ENCODE measurements at places on chromosomes 3 and 15. TPM values are rescaled to one million over a fixed set of nuclear protein-coding genes. Genes with fewer than 3 reads are reported as not detected.

PTPRG gene
- 36.9 TPM for total RNA-seq

FBXO40 gene
- total RNA-seq, result not detected

ATP13A5 gene
- not detected for total RNA-seq

GPR149 gene
- total RNA-seq, result not detected

TF gene
- total RNA-seq, result 7.1 TPM

P4HTM gene
- total RNA-seq, result 43.4 TPM

ZBED2 gene
- not detected for total RNA-seq

DNA sequence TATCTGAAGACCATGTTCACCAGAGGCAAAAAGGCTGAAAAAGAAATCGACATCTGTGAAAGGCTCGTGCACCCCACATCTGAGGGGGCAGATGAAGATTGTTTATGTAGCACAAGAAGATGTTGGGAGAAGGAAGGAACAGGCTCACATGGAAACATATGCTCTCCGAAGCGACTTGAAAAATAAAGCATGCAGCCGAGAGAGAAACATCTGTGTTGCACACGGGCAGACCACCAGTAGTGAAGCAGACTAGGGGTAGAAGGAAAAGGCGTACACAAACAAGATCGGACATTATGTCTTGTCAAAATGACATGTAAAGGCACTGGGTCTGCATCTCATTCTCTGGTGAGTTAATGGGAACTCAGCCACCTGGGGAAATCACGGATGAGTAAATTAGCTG lies 356.5 kb downstream of the ZIC4 start:
- H3K27me3 ChIP-seq, result no peaks in the 10 kb centered on the region
- H3K4me1 ChIP-seq, result no peaks in the 10 kb centered on the region

GRCh38 chr3:177832880-177833279 lies 635.6 kb upstream of the TBL1XR1 start:
- peaks cover 6% of the 10 kb centered on the region for H3K4me1 ChIP-seq
- no peak overlapping the region for H3K4me3 ChIP-seq
- no peak for DNase-seq
- no peaks in the 10 kb centered on the region for H3K36me3 ChIP-seq
- no peaks in the 10 kb centered on the region for H3K27me3 ChIP-seq

- H3K27me3 ChIP-seq, result no peaks in the 10 kb centered on the region
- no peak overlapping the region for H3K4me3 ChIP-seq
- H3K4me1 ChIP-seq, result no peaks in the 10 kb centered on the region
- no peak for DNase-seq
These were observed 423.4 kb upstream of the WNT5A start for GRCh38 chr3:55910543-55910942.

- no peak overlapping the region for H3K4me3 ChIP-seq
- no peak overlapping the region for H3K27ac ChIP-seq
- H3K36me3 ChIP-seq, result no peaks in the 10 kb centered on the region
- no peak for DNase-seq
- no peaks in the 10 kb centered on the region for H3K27me3 ChIP-seq
- H3K4me1 ChIP-seq, result no peaks in the 10 kb centered on the region
These were observed 29.8 kb upstream of the APOD start for GRCh38 chr3:195613468-195614069.

GRCh38 chr15:85950101-85950500 lies 129.6 kb upstream of the AGBL1 start:
- no peaks in the 10 kb centered on the region for H3K4me1 ChIP-seq
- no peaks in the 10 kb centered on the region for H3K36me3 ChIP-seq
- H3K4me3 ChIP-seq, result no peak overlapping the region
- H3K27me3 ChIP-seq, result no peaks in the 10 kb centered on the region
- no peak overlapping the region for H3K27ac ChIP-seq
- DNase-seq, result no peak

GRCh38 chr15:89307046-89307587 lies 27.5 kb downstream of the POLG start:
- no peak overlapping the region for H3K4me3 ChIP-seq
- no peaks in the 10 kb centered on the region for H3K27me3 ChIP-seq
- no peak for DNase-seq
- H3K27ac ChIP-seq, result no peak overlapping the region

DNA sequence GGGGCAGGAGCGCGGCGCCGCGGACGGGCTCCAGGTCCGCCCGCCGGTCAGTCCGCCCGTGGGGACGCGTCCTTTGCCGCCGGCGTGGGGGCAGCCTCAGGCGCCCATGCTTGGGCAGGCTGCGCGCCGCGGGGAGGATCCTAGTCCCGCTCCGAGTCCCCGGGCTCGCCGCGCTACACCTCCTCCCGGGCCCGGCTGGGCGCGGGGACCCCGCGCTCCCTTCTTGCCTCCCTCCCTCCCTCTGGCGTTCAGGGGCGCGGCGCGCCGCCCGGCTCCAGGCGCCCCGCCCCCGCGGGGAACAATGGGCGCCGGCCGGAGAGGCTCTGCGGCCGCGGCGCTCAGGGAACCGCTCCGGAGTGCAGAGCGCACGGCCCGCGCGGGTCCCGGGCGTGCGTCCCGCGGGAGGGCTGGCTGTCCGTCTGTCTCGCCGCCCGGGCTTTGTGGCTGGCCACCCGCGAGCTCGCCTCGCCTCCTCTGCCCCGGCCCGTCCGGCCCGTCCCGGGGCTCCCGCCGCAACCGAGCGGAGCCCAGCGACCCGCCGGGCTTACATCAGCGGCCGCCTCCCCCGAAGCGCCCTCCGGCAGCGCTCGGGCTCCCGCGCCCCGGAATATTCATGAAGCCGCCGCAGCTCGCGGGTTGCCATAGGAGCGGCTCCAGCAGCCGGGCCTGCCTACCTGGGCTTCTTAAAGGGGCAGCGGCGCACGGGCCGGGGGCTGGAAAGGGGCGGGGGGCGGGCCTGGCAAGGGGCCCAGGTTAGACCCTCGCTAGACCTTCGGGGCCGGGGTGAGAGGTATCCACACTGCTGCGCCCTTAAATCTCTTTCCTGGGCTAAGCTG lies at the start of gene HCN4:
TSS of gene HCN4 (minus strand) at position 658 of the 836 bp plus-strand sequence. CDS start 688 bp downstream, outside the sequence.
- no peak within 1 kb of the TSS for H3K4me3 ChIP-seq
- no peak for DNase-seq
- no peaks in the 10 kb centered on the region for H3K36me3 ChIP-seq
- H3K27me3 ChIP-seq, result peaks cover 95% of the 10 kb centered on the region
- H3K27ac ChIP-seq, result no peak within 1 kb of the TSS
- peaks cover 16% of the 10 kb centered on the region for H3K4me1 ChIP-seq

- H3K4me1 ChIP-seq, result peaks cover 3% of the 10 kb centered on the region
- H3K27me3 ChIP-seq, result no peaks in the 10 kb centered on the region
- DNase-seq, result no peak
- no peak overlapping the region for H3K27ac ChIP-seq
These were observed 37.2 kb upstream of the ACAD9 start for GRCh38 chr3:128841926-128842920.

- H3K27me3 ChIP-seq, result no peaks in the 10 kb centered on the region
- peaks cover 22% of the 10 kb centered on the region for H3K4me1 ChIP-seq
- H3K36me3 ChIP-seq, result no peaks in the 10 kb centered on the region
- peak overlapping the region; percentile 99 for H3K27ac ChIP-seq
These were observed 781 bp upstream of the DAG1 start for GRCh38 chr3:49469037-49469935.

GRCh38 chr3:65548848-65549625 lies 489.7 kb downstream of the MAGI1 start:
- peaks cover 14% of the 10 kb centered on the region for H3K27me3 ChIP-seq
- peak overlapping the region; percentile 67 for H3K27ac ChIP-seq
- peaks cover 12% of the 10 kb centered on the region for H3K4me1 ChIP-seq

- no peak for DNase-seq
- no peaks in the 10 kb centered on the region for H3K4me1 ChIP-seq
- H3K27ac ChIP-seq, result no peak overlapping the region
- H3K27me3 ChIP-seq, result no peaks in the 10 kb centered on the region
These were observed 28.3 kb downstream of the LRRC2 start for GRCh38 chr3:46537779-46538178.

DNA sequence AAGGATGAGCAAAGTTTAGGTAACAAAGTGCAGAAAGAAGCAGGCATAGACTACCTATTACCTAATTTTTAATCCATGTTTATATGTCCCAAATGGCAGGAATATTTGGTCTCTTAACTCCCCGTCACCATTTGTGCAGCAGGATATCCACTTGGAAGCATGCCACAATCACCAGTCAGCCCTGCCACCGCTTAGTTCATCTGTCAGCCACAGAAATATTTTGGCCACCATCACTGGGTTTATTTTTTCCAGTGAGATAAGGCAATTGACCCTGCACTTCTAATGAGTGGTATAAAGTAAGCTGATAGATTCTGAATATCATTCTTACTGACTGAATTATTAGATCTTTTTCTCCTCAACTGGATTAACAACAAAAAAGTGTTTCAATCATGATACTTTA lies 152.9 kb upstream of the SOX2 start:
- no peaks in the 10 kb centered on the region for H3K27me3 ChIP-seq
- H3K27ac ChIP-seq, result no peak overlapping the region
- H3K4me3 ChIP-seq, result no peak overlapping the region
- H3K4me1 ChIP-seq, result no peaks in the 10 kb centered on the region

GRCh38 chr3:142853270-142854168 lies 35.4 kb downstream of the PCOLCE2 start:
- no peaks in the 10 kb centered on the region for H3K4me1 ChIP-seq
- no peaks in the 10 kb centered on the region for H3K36me3 ChIP-seq
- no peaks in the 10 kb centered on the region for H3K27me3 ChIP-seq
- no peak overlapping the region for H3K27ac ChIP-seq

DNA sequence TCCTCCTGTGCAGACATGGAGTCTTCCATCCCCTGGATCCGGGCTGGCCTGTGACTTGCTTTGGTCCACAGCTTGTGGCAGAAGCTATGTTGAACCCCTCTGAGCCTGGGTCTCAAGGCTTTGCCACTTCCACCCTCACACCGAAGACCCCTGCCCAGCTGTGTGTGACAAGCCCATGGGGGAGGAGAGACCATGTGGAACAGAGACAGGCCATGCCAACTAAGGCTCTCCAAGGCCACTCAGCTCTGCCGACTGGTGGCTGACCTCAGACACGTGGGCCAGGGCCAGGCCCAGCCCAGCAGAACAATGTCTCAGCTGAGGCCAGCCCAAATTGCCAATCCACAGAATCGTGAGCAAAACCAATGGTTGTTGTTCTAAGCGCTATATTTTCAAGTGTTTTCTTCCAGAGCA lies 16.4 kb upstream of the CFAP100 start:
- H3K4me3 ChIP-seq, result no peak overlapping the region
- no peaks in the 10 kb centered on the region for H3K27me3 ChIP-seq
- no peaks in the 10 kb centered on the region for H3K36me3 ChIP-seq
- no peak for DNase-seq

DNA sequence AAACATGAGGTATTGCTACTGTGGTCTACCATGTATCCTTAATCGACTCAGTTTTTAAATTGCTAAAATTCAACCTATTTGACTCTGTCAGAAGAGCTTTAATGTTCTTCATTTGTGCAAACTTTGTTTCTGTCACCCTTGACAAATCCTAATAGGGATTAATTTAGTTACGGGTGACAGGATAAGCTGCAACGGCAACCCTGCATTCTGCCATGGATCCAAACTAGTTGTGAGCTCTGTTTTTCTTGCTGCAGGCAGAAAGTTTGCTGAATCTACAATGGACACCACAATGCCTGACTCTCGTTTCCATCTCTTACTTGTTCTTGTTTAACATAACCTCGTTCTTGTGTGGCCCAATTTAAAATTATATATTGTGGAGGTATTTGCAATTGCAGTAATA lies 352.3 kb downstream of the ROBO2 start:
- H3K27me3 ChIP-seq, result no peaks in the 10 kb centered on the region
- no peaks in the 10 kb centered on the region for H3K4me1 ChIP-seq
- no peak overlapping the region for H3K4me3 ChIP-seq

DNA sequence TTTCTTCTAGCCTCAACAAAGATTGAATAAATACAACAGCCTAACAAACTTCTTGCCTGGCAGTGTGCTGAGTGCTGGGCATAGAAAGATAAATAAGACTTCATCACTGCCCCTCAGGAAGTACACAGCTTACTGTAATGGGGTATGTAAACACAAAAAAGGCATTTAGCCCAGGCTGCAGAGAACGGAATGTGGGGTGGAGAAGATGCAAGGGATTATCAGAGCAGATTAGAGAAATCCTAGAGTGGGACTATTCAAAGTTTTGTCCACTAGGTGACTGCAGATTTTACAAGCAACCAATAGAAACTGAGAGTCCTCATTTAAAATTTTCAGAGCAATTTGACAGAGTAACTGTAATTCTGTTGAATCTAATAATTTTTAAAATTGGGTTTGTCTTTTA lies 35.4 kb upstream of the TSC22D2 start:
- H3K36me3 ChIP-seq, result no peaks in the 10 kb centered on the region
- H3K4me1 ChIP-seq, result no peaks in the 10 kb centered on the region
- peak overlapping the region; percentile 85 for H3K27ac ChIP-seq

GRCh38 chr3:55531321-55531720 lies 44.2 kb upstream of the WNT5A start:
- H3K4me1 ChIP-seq, result peaks cover 4% of the 10 kb centered on the region
- H3K27me3 ChIP-seq, result no peaks in the 10 kb centered on the region
- H3K4me3 ChIP-seq, result no peak overlapping the region
- H3K27ac ChIP-seq, result no peak overlapping the region

DNA sequence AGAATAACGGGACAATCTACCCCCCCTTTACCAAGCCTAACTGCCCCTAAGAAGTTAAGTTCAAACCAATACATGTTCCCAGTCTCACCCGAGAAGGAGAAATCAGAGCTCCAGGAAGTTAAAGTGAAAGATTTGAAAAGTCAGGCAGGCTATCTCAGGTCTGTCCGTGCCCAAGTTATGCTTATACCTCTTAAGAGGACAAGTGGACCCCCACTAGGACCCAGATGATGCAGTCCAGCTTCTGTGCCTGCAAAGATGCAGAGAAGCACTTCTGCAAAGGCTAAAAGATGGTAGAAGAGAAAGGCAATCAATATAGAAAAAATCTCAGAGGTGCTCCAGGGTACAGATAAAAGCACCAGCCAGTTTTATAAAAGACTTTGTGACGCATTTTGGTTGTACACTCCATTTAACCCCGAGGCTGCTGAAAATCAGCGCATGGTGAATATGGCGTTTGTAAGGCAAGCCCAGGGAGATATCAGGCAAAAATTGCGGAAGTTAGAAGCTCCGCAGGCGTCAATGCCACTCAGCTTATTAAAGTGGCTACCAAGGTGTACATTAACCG lies 9.8 kb upstream of the SLC9C1 start:
- no peaks in the 10 kb centered on the region for H3K27me3 ChIP-seq
- no peak overlapping the region for H3K27ac ChIP-seq

DNA sequence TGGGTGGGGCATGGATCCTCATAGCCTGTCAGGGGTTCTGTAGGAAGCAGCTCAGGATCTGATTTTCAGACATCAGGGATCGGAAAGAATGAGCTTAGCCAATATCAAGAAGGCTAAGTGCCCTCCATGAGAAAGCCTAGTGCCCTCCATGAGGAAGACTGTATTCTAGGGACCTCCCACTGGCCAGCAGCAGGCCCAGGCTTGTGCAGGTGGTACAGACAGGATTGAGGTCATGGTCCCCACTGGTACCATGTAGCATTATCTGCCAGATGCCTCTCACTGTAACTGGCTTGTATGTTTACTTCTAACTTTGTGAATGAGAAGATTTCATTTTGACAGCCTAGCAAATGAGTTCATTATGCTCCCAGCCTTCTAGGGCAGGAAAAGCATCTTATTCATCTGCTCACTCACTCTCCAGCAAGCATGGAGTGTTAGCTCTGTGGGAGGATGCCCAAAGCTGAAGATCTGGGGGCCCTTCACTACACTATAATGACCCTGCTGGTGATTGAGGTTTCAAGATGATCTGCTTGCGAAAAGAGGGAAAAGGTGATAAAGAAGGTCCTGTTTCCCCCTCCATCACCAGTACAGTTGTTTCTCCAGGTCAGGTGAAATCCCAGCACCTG lies 7.5 kb downstream of the EPHB1 start:
- H3K36me3 ChIP-seq, result no peaks in the 10 kb centered on the region
- H3K27me3 ChIP-seq, result peaks cover 7% of the 10 kb centered on the region
- no peak overlapping the region for H3K4me3 ChIP-seq
- H3K27ac ChIP-seq, result no peak overlapping the region
- no peak for DNase-seq
- H3K4me1 ChIP-seq, result no peaks in the 10 kb centered on the region

- H3K4me1 ChIP-seq, result peaks cover 4% of the 10 kb centered on the region
- no peaks in the 10 kb centered on the region for H3K36me3 ChIP-seq
- H3K27me3 ChIP-seq, result no peaks in the 10 kb centered on the region
- no peak overlapping the region for H3K27ac ChIP-seq
These were observed 10.0 kb downstream of the RBP2 start for GRCh38 chr3:139466360-139466759.
